ENCODE measurements at places on chromosomes 1 and 21. TPM values are rescaled to one million over a fixed set of nuclear protein-coding genes. Genes with fewer than 3 reads are reported as not detected.

DNA sequence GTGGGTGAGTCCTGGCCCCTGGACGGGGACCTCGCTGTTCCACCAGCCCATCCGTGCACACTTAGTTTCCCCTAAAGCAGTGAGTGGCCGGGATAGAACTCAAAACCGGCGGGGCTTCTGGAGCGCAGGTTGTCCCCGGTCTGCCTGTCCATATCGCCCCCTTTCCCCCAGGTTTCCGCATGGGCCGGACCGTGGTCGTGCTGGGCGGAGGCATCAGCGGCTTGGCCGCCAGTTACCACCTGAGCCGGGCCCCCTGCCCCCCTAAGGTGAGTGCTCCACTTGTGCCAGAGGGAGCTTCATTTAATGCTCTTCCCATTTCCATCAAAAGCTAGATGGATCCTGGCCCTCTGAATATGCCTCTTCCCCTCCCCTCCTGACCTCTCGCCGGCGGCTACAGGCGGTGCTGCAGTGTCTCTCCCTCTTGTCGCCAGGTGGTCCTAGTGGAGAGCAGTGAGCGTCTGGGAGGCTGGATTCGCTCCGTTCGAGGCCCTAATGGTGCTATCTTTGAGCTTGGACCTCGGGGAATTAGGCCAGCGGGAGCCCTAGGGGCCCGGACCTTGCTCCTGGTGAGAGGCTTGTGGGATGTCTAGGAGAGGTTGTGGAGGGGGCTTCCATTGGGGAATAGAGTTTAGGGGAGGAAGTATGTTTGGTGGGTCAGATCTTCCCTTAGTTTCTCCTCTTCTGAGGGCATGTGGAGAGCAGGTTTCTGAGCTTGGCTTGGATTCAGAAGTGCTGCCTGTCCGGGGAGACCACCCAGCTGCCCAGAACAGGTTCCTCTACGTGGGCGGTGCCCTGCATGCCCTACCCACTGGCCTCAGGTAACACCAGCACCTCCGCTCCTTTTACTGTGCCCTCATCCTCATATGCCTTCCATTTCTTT is 683 bp downstream of the PPOX start:
- peak; percentile 37 for DNase-seq

Gene PRXL2B
- 5.2 TPM for total RNA-seq

Gene KRTAP13-2
- total RNA-seq, result not detected

Gene PTPN7
- total RNA-seq, result 83.1 TPM

Gene LAD1
- total RNA-seq, result not detected

DNA sequence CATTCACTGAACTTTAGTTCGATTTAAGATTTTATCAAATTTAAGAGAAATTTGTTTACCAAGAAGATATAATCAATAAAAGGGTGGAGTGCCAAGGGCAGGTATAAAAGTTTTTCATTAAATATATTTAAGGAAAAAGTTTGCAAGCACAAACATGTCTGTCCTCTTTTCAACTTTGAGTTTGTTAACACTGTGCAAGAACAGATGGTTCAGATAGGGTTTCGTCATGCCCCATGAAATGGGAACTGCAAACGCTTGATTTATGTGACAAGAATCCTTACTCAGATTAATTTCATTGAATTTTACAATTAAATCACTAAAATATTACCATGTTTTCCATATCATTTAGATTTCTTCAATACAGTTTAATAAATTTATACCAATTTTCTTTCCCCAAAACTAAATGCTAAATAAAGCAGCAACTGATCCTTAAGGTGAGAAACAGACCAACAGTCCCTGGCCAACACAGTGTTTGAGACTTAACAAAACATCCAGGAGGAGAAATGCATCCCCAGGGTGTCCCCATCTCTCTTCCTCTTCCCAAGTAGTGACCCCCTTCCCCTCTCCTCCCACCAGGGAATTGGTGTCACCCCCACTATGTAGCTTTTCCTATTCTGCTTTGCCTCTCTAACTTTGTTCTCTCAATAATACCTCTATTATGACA is 292.9 kb downstream of the LTN1 start:
- DNase-seq, result no peak

Gene RUNX3
- total RNA-seq, result 39.5 TPM

DNA sequence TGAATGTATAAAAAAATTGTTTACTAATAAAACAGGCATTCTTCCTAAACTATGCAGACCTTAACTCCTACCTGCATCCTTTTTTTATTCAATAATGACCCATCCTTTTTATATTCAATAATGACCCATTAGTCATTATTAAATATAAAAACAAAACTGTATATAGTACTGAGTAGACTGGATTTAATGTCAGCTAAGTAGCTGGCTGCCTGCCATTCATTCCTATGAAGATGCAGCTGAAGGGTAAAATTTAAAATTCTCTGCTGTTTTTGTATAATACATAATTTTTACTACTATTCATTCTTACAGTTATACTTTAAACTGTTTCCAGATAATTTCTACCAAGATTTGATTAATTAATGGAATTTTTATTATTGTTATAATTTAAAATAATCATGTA is 79.3 kb downstream of the DENND1B start:
- no peak for DNase-seq

DNA sequence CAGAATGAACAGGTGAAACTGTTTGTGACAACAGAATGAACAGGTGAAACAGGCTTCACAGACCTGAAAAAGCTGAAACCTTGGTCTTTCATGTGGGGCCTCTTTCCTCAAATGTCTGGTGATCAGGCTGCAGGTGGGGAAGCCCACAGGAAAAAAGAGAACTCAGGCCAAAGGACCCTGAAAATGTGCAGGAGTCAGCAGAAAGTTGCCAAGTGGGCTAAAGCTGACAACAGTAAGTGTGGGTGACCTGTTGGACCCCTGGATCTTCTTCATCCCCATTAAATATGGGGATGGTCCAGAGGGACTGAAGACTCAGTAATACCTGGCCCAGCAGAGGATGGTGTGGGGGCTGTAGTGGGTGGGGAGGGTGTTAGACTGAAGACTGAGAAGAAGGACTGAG is 9.1 kb upstream of the CHIT1 start:
- no peak for DNase-seq

- DNase-seq, result no peak
These were observed 27.6 kb downstream of the CFAP74 start for GRCh38 chr1:1976031-1976430.

- no peak for DNase-seq
These were observed 22.5 kb downstream of the RSPH1 start for GRCh38 chr21:42473498-42474042.

DNA sequence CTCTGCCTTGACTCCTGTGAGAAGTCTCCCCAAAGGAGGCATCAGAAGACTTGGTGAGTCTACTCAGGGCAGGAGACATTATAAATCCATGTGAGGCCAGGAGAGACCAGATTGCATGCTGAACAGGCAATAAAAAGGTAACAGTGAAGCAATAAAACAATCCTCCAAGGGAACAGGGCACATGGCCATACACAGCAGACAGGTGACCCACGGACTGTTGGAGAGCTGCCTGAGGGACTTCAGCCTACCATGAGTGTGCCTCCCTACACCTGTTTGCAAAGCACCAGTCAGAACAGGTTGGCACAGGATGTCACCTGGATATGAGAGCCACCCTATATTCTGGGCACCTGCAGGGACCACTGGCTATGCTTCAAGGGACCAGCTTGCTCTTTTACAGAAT is 67.6 kb downstream of the MAB21L3 start:
- no peak for DNase-seq

- no peak for DNase-seq
These were observed 1269.6 kb upstream of the ADGRL2 start for GRCh38 chr1:80531182-80531581.

Gene ADGRL4
- not detected for total RNA-seq

GRCh38 chr1:62643283-62643682 is 44.9 kb downstream of the DOCK7 start:
- DNase-seq, result no peak

DNA sequence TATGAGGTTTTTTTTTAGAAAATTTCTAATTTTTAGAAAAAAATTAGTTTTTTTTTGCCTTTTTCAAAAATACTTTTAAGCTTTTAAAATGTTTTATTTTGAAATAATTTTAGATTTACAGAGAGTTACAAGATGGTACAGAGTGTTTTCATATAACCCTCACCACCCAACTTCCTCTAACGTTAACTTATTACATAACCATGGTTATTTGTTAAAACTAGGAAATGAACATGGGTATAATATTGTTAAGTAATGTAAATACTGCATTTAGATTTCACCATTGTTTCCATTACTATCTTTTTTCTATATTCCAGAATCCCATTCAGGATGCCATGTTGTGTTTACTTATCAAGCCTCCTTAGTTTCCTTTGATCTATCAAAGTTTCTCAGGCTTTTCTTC is 45.2 kb upstream of the ST6GALNAC3 start:
- DNase-seq, result no peak

- DNase-seq, result peak; percentile 67
These were observed 1.5 kb upstream of the RUNX1 start for GRCh38 chr21:35050348-35051286.

Gene EPHX1
- total RNA-seq, result 0.89 TPM

DNA sequence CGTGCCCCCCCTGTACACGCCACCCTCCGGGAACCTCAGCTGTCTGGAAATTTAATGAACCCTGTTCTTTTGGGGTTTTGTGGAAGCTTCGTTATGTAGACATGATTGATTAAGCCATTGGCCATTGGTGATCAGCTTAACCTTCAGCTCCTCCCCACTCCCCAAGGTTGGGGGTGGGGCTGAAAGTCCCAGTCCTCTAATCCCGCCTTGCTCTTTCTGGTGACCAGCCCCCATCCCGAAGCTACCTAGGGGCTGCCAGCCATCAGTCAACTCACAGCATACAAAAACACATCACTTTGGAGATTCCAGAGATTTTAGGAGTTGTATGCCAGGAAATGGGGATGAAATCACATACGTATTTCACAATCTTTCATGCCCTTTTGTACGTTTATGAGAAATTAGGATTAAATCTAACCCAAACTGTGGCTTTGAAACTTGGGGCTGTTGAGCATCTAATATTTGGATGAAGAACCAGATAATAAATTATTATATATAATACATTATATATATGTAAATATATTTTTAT is 52.3 kb downstream of the BACE2 start:
- DNase-seq, result no peak

DNA sequence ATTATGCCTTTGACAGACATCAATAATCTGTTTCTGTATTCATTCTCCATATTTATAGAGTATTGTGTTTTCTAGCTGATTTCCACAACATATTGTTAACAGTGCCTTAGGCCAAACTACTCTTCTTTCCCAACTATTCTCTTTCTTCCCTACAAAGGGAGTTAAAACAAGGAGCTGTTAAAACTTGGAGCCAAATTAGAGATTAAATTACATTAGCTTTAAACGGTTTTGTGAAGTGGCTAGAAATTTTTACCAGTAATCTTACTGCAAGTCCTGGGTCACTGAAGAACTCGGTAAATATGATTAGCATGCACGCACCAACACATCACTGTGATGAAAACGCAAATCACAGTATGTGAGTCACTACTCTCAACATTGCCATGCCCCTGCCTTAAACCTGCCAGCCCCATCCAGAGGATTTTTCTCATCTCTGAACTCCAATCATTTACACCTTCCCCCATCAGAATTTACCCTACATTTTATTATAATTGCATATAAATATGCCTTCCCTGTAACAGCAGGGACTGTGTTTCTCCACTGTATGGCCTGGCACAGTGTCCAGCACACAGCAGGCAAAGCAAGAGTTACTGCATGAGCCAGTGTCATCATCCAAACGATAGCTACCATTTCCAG is 1.5 kb upstream of the PRDX6 start:
- peak; percentile 5 for DNase-seq

Gene BECN2
- not detected for total RNA-seq

Gene SYT2
- not detected for total RNA-seq

GRCh38 chr1:189434461-189434860 is 1043.2 kb downstream of the BRINP3 start:
- DNase-seq, result no peak

Gene AURKAIP1
- 145 TPM for total RNA-seq

Gene OR6N1
- not detected for total RNA-seq

Gene VSIG8
- not detected for total RNA-seq

Gene MPZ
- 10.8 TPM for total RNA-seq

Gene CFHR5
- total RNA-seq, result not detected

DNA sequence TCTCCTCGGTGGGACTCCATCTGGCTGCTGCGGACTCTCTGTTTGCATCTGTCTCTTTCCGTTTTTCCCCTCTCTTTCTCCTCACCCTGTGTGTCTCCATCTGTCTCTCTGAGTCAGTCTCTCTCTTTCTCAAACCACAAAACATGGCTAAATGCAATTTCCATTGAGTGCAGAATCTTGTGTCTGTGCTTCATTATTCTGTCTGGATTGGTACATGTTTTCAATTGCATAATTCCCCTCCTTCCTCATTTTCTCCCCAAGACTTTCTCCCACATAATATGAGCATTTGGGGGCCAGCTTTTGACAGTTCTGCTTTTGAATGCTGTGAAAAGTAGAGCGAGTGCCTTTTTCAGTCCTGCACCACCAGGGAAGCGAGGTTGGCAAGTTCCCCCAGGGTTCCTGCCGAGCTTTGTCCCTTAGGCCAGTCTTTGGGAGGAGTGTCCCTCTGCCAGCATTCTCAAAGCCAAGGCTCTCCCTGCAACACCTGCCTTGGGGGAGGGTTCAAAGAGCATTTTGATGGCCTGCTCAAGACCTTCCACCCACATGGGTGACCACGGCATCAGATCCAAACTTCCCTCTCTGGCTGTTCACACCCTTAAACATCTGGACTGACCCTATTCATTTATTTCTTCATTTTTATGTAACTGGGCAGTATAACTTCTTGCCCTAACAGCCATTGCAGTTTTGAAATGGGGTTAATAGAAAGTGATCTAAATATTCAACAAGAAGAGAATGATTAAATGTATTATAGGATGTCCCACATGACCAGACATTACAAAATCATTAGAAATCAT is 32.8 kb upstream of the SCMH1 start:
- DNase-seq, result no peak

DNA sequence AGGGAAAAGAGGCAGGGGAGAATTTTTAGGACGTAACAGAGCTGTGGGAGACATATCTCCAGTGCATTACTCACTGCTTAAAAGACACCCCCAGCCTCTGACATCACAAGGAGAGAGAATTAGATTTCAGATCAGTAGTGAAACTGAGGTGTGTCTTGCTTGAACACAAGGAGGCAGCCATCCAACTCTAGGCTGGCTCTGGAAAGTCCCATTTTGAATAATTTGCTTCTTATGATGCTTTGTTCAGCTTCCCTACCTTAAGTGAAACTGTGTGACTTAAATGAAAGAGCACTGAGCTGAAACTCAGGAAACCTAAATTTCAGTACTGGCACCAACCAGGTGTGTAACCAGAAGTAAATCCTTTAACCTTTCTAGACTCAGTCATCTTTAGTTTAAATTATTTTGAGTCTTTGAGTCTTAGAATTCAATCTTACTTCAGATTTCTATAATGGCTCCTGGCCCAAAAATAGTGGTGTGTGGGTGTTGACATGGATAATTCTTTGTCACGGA is 251.6 kb upstream of the SGIP1 start:
- peak; percentile 85 for DNase-seq

DNA sequence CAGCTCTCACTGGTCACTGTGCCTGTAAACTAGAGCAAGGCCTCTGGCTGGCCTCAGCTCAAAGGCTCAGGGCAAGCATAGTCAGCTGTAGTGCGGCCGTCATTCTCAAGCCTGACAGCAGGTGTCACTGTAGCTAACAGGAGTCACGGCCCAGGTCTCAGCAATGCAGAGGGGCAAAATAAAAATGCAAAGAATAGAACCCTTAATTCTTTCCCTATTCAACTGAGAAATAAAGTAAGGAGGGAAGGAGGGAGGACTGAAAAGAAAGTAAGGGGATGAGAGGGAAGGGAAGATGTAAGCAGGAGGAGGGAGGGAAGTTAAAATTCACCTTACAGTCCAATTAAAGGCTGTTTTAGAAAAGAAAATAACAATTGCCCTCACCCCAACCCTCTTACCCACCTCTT is 106.1 kb downstream of the KIAA0319L start:
- peak; percentile 72 for DNase-seq

Gene TDRD5
- not detected for total RNA-seq

GRCh38 chr1:228770779-228771223 is 35.5 kb downstream of the RHOU start:
- DNase-seq, result no peak

Gene GJB4
- total RNA-seq, result not detected

All from OCI-LY7 (cell line).